Lower leg skin (tissue), 4 donors: ENCODE measurements at places on chromosomes 5 and 9. TPM values are rescaled to one million over a fixed set of nuclear protein-coding genes. Genes with fewer than 3 reads are reported as not detected.
A peak's percentile ranks its signal among the peaks of the same experiment; 100 is the strongest.

GRCh38 chr9:123922431-123922830 is 7.5 kb downstream of the DENND1A start:
- no peak for DNase-seq

DNA sequence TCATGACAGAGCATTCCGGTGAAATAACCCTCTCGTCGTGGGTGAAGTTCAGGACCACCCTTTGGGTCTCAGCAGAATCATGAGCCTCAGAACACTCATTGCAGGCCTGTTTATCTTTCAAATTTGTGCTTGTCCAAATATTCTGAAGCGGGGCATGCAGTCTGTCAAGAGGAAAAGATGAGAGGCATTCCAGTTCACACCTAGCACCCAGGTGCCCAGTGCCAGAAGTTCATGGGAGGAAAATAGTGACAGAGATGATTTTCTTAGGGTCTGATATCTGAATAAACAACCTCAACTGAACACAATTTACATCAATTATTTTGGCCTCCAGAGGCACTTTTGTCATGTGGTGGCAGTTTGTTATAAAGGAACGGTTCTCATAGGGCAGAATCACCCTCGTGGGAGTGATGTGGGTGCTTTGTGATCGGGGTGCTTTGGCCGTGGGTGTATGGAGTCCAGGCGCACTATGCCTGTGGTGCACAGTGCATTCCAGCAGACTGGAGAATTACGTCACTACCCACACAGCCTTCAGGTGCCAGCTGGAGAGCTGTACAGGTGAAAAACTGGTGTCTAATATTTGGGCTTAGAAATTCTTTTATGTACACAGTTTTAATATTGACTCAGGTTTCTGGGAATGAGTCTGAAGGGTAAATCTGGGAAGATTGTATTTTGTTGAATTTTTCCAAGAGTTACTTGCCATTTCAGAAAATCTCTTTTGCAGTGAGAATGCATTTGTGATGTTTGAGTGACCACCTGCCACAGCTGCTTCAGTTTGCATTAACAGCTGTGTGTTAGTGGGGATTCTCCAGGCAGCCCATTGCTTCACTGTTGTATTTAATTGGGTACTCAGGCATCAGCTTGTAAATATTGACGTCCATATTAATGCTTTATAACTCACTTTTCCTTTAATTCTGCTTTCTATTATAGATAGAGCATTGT is 289.3 kb downstream of the FANCC start:
- no peak for DNase-seq

AQP7 gene
- total RNA-seq = 2.7 TPM

DNA sequence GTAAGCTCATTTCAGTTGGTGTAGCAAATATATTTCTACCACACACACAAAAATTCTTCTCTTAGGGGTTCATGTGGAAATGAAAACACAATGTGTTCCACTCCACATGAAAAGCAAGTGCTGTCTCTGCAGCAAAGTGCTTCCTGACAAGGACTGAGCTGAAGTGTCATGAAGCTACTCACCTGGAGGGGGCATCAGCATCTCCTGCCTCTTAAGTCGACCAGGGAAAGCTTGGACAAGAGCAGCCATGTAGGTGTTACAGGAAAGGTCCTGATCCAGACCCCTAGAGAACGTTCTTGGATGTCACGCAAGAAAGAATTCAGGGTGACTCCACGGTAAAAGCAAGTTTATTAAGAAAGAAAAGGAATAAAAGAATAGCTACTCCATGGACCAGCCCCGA is 62.8 kb downstream of the SV2C start:
- DNase-seq = no peak

IFNK gene
- not detected for total RNA-seq

DNA sequence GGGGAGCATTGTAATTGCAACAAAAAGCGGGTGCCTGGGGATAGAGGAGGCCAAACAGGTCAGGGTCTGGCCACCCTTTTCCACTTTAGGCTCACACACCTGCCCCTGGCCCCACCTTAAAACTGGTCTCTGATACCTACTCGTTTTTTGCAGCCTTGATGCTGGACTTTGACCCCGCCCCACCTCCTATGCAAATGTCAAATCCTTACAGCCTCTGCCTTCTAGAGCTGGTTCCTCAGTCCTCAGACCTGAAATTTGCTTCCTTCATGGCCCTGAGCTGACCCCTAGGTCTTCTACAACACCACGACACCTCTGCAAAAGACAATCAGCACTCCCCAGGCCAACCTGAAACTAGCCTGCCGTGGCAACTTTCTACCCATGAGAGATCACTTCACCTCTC is 37.7 kb downstream of the SMIM23 start:
- DNase-seq = peak; percentile 37
